ENCODE measurements at places on chromosomes 2 and 18. TPM values are rescaled to one million over a fixed set of nuclear protein-coding genes. Genes with fewer than 3 reads are reported as not detected.

FN1 gene
- polyA plus RNA-seq = 8,374 TPM

DSC2 gene
- not detected for polyA plus RNA-seq

HRH4 gene
- 0.01 TPM for polyA plus RNA-seq

SLC35F6 gene
- 31.4 TPM for polyA plus RNA-seq

SPC25 gene
- polyA plus RNA-seq = 2.6 TPM

GREB1 gene
- 0.17 TPM for polyA plus RNA-seq

LONRF2 gene
- 0.83 TPM for polyA plus RNA-seq

RAPGEF4 gene
- polyA plus RNA-seq = 0.63 TPM

SLC5A7 gene
- not detected for polyA plus RNA-seq

MGAT5 gene
- 115 TPM for polyA plus RNA-seq

TEX44 gene
- not detected for polyA plus RNA-seq

CPO gene
- polyA plus RNA-seq = 0.12 TPM

ATG16L1 gene
- 32.8 TPM for polyA plus RNA-seq

SLC9A4 gene
- not detected for polyA plus RNA-seq

ZAP70 gene
- not detected for polyA plus RNA-seq
